ENCODE measurements at places on chromosomes 7 and 10. TPM values are rescaled to one million over a fixed set of nuclear protein-coding genes. Genes with fewer than 3 reads are reported as not detected.

DNA sequence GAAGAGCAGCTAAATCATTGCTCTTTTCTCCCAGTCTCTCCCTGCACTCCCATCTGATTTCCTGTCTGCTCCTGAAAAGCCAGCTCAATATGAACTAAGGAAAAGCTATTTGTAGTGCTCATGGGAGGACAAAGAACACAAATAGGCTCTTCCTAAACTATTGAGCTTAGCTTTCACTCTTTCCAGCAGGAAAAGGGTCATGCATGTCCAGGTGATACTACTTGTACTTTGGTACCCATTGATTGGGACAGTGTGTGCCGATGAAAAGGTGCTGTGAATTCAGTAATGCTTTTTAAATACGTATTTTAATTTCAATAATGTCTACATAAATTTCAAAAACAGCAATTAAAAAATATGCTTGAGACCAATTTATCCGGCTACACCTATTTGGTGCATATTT lies 37.5 kb upstream of the ATXN7L1 start:
- no peak for DNase-seq

DNA sequence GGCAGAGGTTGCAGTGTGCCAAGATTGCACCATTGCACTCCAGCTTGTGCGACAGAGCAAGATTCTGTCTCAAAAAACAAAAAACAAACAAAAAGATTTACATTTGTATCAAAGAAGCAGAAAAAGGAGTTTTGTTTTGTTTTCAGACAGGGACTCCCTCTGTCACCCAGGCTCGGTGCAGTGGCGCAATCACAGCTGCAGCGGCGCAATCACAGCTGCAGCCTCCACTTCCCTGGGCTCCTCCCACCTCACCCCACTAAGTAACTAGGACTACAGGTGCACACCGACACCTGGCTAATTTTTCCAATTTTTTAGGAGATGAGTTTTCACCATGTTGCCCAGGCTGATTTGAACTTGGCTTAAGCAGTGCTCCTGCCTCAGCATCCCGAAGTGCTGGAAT lies 1.8 kb downstream of the ARMC10 start:
- no peak for DNase-seq

DNA sequence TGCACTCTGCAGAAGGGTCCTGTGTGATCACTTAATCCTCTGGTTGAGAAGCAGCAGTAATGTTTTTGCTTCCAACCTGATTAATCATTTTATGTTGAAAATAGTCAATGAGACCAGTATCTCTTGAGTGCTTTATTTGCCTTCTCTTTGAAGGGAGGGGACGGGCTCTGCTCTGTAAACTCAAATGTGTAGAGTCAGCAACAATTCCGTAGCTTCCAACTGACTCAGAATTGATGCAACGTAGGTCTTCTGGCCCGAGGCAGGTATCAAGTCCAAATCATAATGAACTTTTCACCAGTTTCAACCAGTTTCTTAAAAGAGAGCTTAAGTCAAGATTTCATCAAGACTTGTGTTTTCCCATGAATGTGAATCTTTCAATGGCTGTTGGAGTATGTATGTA lies 26.3 kb downstream of the GUSB start:
- DNase-seq = no peak

TSPAN12 gene
- 15.9 TPM for total RNA-seq

GRCh38 chr10:88082806-88083596 lies 219.6 kb downstream of the PTEN start:
- no peak for DNase-seq

GRCh38 chr7:116353647-116354046 lies 143.3 kb downstream of the TES start:
- peak; percentile 68 for DNase-seq

PON1 gene
- not detected for total RNA-seq

DNA sequence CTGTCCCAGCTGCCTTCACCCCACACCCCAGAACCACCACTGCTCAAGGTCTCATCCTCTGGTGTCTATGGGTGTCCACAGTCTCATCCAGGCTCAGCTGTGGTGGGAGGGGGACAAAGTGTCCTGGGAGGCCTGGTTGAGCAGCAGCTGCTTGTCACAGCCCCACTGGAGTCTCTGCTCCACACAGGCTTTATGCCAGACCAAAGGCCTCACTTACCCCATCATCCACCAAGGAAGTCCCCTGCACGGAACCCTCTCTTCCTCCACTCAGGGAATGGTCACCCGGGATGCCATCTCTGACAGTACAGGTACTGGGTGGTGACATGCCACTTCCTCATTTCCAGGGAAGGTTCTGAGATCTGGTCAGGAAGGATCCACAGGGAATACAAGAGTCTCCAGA lies 925.4 kb upstream of the ZNF722 start:
- DNase-seq = no peak

GRCh38 chr7:71286924-71287323 lies 155.0 kb downstream of the GALNT17 start:
- no peak for DNase-seq

DNA sequence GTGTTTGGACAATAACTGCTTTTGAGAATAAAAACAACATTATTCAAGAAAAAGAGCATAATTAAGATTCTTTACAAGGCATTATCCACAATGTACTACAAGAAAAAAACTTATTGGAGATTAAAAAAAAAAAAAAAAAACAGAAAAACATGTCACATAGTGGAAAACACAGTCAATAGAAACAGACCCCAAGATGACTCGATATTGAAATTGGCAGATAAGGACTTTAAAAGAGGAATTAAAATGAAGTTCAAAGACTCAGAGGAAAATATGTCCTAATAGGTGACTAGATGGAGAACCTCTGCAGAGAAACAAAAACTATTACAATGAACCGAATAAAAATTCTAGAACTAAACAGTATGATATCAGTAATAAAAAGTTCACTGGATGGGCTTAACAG lies 248.9 kb downstream of the CALN1 start:
- no peak for DNase-seq

EPC1 gene
- 6.7 TPM for total RNA-seq

- no peak for DNase-seq
Measured at GRCh38 chr7:139943401-139943800, 114.3 kb downstream of the TBXAS1 start.

DNA sequence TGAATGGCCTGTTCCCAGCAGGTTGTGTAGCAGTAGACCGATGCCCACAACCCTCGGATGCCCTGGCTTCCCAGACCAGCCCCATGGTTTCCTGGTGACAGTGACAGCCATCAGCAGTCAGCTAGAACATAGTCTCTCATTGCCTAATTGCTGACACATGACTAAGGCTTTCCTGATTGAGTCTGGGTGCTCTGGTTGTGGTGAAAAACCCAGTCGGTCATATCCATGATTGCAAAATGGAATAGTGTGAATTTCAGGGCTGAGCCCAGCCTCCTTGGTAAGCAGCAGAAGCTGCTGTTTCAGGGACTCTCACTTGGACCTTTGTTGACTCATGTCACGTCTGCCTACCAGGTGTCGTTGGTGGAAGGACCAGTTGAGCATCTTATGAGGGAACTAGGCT lies 36.6 kb downstream of the POR start:
- no peak for DNase-seq

GPC2 gene
- 16.7 TPM for total RNA-seq

- no peak for DNase-seq
Measured at GRCh38 chr10:48381971-48382370, 75.5 kb downstream of the MAPK8 start.

DNA sequence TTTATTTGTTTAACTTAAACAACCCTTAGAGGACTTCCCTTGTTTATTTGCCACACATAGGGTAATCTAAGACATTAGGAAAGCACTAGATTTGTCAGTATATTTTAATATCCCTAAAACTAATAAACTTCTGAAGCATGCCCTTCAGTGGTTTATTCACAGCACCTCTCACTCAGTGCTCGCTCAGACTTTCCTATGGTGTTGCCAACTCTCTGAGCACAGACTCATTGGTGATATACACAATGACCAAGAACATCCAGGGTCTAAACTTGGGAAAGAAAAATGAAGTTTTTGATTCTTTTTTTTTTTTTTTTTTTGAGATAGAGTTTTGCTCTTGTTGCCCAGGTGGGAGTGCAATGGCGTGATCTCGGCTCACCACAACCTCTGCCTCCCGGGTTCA lies 82.2 kb downstream of the RAB11FIP2 start:
- DNase-seq = no peak

SFRP4 gene
- total RNA-seq = 0.77 TPM

- DNase-seq = peak; percentile 10
Measured at GRCh38 chr7:120370954-120371353, 98.0 kb downstream of the KCND2 start.

GRCh38 chr7:90715067-90715466 lies 118.9 kb downstream of the CDK14 start:
- DNase-seq = no peak

GRCh38 chr7:53811555-53812079 lies 730.6 kb upstream of the VSTM2A start:
- DNase-seq = peak; percentile 95

CYP3A7 gene
- not detected for total RNA-seq

DNA sequence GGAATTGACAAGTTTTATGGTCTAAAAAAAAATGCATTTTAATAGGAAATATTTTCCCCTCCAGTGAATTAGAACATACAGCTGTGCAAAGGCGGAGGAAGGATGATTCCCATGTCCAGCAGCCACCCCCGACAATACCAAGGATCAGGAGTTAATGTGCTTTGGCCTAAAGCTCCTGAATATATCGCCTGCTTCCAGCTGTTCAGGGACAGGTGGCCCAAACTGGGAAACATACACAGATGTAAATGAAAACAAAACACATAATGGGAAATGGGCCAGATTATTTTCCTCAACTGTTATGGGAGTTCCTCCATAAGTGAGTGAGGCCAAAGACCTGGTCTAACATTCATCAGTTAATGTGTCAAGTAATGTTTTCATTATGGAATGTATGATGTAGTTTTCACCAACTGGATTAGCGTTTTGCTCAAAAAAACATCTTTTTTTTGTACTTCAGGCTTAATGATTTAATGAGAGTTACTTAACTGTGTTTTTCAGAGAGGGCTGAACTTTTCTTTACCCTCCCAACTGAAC lies 55.1 kb upstream of the LAMB1 start:
- no peak for DNase-seq

DNA sequence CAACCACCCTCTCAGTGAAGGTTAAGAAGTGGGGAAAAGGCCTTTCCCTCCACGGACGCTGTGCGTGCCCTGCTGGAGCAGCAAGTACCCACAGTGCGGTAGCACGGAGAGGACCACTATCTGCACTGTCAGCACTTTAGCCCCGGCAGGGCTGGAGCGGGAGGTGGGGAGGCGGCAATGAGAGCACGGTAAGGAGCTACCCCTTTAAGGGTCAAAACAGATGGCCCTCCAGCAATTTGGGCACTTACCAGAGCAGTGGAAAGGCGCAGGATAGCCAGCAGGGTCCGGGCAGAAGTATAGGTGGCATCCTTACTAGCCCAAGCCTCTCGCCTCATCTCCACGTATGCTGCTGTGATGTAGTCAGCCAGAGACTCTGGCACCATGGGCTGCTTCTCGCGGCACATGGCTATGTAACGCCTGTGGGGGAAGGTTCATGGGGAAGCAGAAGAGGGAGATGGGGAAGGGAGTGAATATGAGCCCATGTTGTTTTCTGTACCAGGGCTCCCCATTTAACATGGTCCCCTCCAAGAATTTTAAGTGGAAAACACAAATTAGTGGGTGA lies 5.2 kb downstream of the COPS6 start:
- DNase-seq = no peak

ZNF736 gene
- total RNA-seq = 8.9 TPM

GRCh38 chr7:93562106-93562505 lies 12.4 kb downstream of the CALCR start:
- DNase-seq = no peak

ASIC3 gene
- total RNA-seq = 0.12 TPM

DNA sequence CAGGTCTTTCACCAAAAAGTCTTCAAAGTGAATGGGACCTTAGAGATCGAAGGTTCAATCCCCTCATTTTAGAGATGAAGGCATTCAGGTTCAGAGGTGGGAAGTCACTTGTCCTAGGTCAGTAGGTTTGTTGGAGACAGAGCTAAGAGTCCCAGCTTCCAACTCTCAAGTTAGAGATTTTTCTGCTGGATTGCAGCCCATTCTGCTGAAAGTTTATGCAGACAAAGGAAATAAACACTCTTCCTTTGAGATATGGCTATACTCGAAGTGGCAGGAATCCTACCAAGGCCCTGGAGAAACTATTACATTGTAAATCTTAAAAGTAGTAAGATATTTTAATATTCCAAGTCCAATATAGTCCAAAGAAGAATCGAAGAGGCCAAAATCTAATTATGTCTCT lies 64.4 kb downstream of the LYZL1 start:
- DNase-seq = no peak

- DNase-seq = no peak
Measured at GRCh38 chr7:66296557-66296956, 91.4 kb downstream of the TPST1 start.

DNA sequence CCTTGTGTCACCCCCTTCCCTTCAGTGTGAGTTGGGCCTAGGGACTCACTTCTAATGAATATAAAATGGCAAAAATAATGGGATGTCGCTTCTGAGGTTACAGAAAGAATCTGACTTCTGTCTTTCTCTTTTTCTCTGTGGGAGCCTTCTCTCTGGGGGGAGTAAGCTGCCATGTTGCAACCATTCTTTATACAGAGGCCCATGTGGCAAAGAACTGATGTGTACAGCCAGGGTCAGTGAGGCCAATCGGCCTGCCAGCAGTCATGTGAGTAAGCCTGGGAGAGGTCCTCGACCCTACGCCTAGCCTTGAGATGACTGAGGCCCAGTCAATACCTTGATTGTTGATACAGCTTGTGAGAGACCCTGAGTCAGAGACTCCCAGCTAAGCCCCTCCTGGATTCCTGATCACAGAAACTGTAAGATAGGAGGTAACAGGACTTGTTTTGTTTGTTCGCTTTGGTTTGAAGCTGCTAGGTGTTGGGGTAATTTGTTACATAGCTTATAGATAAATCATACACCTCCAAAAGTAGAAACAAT lies 1.7 kb downstream of the TCAF1 start:
- peak; percentile 57 for DNase-seq

DNA sequence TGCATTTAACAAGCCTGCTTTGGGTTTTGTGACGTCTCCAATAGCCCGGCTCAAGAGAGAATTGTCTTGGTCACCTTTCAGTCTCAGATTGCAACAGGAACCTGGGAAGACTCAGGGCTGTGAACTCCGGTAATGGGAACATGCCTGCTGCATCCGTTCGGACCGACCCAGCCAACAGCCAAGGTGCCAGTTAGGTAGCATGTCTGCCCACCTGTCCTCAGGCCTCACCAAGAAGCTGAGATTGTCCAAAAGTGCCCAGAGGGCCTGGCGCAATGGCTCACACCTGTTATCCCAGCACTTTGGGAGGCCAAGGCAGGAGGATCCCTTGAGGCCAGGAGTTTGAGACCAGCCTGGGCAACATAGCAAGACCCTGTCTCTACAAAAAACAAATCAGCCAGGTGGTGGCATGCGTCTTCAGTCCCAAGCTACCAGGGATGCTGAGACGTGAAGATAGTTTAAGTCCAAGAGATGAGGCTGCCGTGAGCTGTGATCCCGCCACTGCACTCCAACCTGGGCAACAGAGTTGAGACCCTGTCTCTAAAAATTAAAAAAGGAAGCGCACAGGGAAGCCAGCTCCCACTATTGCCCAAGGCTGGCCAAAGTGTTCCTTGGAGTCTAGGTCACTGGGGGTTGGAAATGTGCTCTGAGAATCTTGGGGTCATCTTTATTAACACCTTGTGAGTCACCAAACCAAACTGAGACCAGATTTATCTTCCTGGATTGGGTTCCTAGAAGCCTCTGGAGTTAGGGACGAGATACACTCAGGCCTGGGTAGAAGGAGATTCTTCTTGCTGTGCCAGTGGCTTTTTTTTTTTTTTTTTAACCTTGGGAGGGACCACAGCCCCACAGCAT lies 26.9 kb downstream of the BAG3 start:
- no peak for DNase-seq

COBL gene
- total RNA-seq = 4.6 TPM
